ENCODE measurements at places on chromosomes 11 and 22.

GRCh38 chr11:19275496-19275895, 34.8 kb upstream of the E2F8 start:
- no peak for DNase-seq

DNA sequence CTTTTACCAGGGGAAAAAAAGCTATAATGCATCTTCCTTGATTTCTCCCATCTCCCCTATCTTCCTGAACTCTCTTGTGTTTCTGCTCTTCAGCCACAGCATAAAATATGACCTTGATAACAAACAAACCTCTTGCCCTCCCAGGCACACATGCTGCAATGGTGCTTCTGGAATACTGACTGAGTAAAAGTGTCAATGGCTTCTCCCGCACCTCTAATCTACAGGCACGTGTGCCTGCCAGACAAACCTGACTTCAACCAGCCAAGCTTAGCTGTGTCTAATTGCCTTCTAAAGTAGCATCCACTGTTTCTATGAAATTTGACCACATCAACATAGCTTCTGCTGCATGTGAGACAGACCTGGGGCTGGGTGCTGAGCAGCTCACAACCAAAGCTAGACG, 12.7 kb downstream of the OPCML start:
- DNase-seq: no peak

GRCh38 chr11:44067266-44067665, 1.2 kb downstream of the ACCS start:
- no peak for DNase-seq

GRCh38 chr11:34161812-34162492, 56.5 kb downstream of the NAT10 start:
- DNase-seq: no peak

DNA sequence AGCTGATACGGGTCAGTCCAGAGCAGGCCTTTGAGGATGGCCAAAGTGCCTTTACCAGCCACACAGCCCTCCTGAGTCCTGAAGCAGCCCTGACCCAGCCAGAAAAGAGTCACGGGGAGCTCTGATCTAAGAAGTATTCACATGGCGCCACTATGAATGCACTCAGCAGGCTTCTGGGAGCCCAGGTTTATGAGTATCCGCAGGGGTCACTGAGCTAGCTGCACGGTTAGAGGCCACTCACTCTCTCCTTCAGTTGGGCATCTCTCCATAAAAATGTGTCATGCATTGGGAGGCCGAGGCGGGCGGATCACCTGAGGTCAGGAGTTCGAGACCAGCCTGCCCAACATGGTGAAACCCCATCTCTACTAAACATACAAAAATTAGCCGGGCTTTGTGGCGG, 10.3 kb downstream of the KIAA1671 start:
- no peak for DNase-seq
